ENCODE measurements at places on chromosomes 6 and 20.

DNA sequence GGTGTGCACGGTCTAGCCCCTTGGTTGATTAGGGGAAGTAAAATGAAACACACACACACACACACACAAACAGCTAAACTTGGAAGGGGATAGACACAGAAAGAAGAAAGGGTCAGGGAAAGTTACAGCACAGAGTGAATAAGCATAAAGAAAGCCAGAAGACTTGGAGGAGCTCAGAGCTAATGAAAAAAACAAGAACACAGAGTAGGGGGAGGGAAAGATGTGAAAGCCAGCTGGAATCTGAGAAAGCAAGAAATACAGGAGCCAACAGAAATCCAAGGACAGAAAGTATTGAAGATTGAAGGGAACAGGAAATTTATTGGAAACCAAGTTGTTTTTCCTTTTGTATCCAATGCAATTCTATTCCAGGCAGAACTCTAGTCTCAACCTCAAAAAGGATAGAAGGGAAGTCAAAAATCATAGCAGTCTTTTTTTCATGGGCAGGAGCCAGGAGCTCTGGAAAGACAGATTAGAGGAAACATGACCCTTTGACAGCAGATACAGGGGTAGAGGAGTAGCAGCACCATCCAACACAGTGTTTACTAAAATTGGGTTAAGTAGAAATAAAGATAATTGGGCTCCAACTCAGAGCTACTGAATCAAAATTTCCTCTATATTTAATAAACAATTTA lies 10.1 kb downstream of the HMGCLL1 start:
- H3K27ac ChIP-seq, result no peak overlapping the region
- H3K4me3 ChIP-seq, result no peak overlapping the region
- H3K27me3 ChIP-seq, result no peaks in the 10 kb centered on the region
- no peaks in the 10 kb centered on the region for H3K4me1 ChIP-seq
- ATAC-seq, result no peak

DNA sequence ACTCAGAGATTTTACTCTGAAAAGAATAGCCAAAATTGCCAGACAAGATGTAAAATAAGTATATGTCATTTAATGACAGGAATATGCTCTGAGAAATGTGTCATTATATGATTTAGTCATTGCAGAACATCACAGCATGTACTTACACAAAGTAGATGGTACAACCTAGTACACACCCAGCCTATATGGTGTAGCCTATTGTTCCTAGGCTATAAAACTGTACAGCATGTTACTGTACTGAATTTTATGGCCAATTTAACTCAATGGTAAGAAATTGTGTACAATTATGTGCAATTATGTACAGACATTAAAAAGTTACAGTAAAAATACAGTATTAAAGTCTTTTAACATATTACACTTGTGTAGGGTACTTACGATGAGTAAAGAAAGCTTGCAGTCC lies 311.9 kb upstream of the EPHA7 start:
- no peak overlapping the region for H3K4me3 ChIP-seq
- H3K27ac ChIP-seq, result no peak overlapping the region
- H3K27me3 ChIP-seq, result no peaks in the 10 kb centered on the region
- ATAC-seq, result no peak

DNA sequence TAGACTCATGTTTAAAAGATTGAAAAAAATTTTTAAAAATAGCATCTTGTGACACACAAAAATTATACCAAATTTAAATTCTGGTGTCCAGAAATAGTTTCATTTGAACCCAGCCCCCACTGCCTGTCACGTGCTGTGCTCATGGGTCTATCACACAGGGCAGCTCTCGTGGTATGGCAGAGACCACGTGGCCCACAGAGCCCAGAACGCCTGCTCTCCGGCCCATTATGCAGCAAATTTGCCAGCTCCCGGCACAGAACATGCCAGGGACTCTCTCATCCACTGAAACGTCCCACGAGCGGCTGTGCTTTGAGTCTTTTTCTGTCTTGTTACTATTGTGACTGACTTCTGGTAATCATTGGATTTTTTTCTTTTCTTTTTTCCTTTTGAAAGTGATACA lies 224.3 kb downstream of the TTLL2 start:
- no peaks in the 10 kb centered on the region for H3K4me1 ChIP-seq
- H3K36me3 ChIP-seq, result no peaks in the 10 kb centered on the region
- ATAC-seq, result no peak
- no peak overlapping the region for H3K4me3 ChIP-seq
- no peaks in the 10 kb centered on the region for H3K27me3 ChIP-seq

- H3K27me3 ChIP-seq, result no peaks in the 10 kb centered on the region
- H3K4me1 ChIP-seq, result no peaks in the 10 kb centered on the region
- no peaks in the 10 kb centered on the region for H3K36me3 ChIP-seq
Observed at GRCh38 chr6:93344333-93344835, 75.0 kb downstream of the EPHA7 start.

DNA sequence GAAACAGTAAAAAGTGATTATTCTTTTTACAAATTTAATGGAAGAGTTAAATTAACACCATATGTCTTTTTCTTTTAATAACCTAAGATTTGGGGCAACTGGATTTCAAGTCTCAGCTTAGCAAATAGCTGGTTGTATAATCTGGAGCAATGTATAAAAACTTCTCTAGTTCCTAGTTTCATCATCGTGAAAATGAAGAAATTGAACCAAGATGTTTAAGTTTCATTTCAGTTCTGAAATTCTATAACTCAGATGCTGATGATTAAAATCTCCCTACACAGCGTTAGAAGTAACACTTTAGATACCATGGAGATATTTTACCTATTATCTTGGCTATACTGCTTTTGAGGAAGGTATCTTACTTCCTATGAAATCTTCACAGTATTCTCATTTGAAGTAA lies 252.0 kb downstream of the KIF16B start:
- H3K4me1 ChIP-seq, result no peaks in the 10 kb centered on the region
- no peaks in the 10 kb centered on the region for H3K27me3 ChIP-seq
- H3K27ac ChIP-seq, result no peak overlapping the region
